ENCODE measurements at places on chromosomes 3 and 15.
A peak's percentile ranks its signal among the peaks of the same experiment; 100 is the strongest.

- no peak for DNase-seq
Measured at GRCh38 chr3:135784557-135784956, 181.0 kb upstream of the PPP2R3A start.

- DNase-seq = no peak
Measured at GRCh38 chr3:149600634-149601033, 57.2 kb downstream of the WWTR1 start.

GRCh38 chr3:71067977-71068654 is 515.4 kb downstream of the FOXP1 start:
- no peak for DNase-seq

GRCh38 chr15:31082771-31083369 is 18.7 kb downstream of the TRPM1 start:
- no peak for DNase-seq

DNA sequence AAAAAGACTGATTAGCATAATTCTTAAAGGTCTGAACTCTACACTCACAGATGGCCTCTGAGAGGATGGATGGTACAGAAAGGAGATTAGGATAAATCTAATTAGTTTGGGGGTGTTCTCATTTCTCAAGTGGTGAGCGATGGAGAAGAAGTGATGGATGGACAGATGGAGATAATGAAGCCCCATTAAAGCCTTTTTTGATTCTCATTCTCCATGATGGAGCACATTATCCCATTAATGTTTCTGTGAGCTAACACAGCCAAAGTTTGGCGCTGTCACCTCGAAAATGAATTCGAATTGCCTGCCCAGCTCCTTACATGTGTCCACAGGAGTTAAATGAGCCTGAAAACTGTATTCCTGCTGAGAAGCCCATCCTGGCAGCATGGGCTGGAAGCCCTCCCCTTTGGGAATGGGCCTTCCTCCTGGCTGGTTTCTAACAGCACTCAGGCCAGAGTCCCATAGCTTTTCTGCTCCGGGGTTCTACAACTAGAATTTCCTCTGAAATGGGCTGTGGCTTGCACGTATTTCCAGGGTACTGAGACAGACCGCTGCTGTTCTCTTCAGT is 726.0 kb upstream of the CFAP20DC start:
- no peak for DNase-seq

GRCh38 chr15:58419803-58420524 is 11.8 kb upstream of the LIPC start:
- no peak for DNase-seq

- no peak for DNase-seq
Measured at GRCh38 chr3:141511361-141511760, 24.5 kb downstream of the RASA2 start.

GRCh38 chr3:14799146-14799545 is 19.6 kb upstream of the FGD5 start:
- DNase-seq = no peak

GRCh38 chr3:116863822-116864589 is 154.4 kb downstream of the TUSC7 start:
- no peak for DNase-seq

DNA sequence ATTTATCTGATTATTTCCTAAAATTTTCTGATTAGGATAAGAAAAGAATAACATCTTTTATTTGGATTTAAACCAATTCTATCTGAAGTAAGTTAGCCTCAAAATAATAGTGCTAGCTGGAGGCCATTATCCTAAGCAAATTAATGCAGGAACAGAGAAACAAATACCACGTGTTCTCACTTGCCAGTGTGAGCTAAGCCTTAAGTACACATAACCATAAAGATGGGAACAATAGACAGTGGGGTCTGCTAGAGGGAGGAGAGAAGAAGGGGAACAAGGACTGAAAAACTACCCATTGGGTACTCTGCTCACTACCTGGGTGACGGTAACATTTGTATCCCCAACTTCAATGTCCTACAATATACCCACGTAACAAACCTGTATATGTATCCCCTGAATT is 31.3 kb upstream of the LYSMD4 start:
- no peak for DNase-seq

DNA sequence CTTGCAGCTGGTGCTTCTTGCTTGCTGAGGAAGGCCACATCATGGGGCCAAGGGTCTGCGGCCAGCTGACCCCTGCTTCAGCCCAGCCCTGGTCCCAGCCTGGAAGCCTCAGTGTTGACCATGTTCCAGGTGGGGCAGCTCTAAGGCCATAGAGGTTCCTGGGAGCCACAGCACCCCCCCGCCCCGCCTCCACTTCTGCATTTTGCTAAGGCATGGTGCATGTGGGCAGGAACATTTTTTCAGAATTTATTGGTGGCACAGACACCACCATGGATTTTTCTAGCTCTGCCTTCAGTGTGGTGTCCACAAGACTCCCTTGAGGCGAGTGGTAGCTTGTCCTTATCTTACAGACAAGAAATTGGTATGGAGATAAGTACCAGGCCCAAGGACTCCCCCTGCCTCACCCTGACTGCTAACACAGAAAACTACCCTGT is 1.9 kb upstream of the CHST14 start:
- DNase-seq = no peak

GRCh38 chr3:29301332-29302019 is 20.6 kb downstream of the RBMS3 start:
- DNase-seq = no peak

DNA sequence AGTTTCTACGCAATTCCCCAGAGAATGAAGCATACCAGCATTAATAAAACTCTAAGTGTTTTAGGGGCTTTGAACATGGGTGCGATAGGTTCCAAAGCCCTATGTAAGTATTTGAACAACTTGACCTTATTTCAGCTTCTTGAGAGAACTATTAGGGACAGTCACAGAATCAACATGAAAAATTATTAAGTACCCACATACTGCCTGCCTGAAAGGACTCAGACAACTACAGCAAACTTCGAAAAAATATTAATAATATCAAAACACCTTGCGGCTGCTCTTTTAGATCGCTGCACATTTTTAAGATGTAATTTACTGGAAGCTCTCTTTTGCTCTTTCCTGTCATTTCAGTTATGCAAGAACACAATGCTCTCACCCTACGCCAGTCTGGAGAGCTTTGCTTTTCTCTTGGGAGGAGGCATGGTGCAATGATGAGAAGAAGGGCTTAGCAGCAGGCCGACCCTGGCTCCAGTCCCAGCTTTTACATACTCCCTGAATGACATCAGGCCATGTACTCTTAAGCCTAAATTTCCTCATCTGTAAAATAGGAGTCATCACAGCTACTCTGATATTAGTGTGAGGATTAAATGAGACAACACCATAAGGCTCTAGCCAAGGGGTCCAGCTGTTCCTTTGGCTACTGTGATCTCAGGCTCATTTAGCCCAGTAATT is 640.7 kb downstream of the FHIT start:
- DNase-seq = no peak

DNA sequence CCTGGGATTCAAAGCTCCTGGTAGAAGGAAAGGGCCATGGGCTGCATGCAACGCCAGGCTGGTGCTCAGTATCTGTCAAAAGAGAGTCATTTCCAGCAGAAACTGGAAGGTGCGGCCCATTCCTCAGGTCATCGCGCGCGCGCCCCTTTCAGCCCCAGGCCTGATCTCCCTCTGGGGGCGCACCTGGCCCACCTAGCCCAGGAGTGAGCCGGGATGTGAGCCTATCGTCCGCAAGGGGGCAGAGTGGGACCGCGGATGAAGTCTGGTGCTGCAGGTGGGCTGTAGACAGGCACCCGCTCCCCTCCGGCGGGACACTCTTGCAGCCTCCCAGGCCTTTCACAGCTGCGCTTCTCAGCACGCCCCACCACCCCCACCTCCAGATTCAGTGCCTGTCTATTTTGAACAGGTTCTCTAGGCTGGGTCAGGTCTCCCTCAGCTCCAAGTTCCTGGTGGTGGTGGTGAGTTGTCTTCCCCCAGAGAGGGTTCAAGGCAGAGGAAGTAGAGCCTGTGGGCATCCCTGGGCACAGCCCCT is 5.8 kb upstream of the RPL29 start:
- DNase-seq = peak; percentile 94

GRCh38 chr3:72338082-72338941 is 509.9 kb downstream of the SHQ1 start:
- DNase-seq = no peak

GRCh38 chr3:127768346-127769008 is 53.8 kb downstream of the MGLL start:
- peak; percentile 75 for DNase-seq

DNA sequence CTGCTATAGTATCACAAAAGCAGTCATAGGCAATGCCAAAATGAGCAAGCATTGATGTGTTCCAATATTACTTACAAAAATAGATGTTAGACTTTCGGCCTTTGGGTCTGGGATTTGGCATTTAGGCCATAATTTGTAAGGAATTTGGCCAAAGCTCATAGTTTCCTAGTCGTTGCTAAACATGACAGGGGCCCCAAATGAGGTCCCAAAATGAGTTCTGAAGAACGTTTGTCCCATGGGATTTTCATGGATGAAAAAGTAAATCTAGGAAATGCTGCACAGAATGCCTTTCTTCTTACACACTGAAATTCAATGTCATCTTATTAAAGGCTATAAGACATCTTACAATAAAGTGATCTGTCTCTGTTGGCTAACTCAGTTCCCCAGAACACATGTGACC is 456.0 kb downstream of the CNTN4 start:
- no peak for DNase-seq

DNA sequence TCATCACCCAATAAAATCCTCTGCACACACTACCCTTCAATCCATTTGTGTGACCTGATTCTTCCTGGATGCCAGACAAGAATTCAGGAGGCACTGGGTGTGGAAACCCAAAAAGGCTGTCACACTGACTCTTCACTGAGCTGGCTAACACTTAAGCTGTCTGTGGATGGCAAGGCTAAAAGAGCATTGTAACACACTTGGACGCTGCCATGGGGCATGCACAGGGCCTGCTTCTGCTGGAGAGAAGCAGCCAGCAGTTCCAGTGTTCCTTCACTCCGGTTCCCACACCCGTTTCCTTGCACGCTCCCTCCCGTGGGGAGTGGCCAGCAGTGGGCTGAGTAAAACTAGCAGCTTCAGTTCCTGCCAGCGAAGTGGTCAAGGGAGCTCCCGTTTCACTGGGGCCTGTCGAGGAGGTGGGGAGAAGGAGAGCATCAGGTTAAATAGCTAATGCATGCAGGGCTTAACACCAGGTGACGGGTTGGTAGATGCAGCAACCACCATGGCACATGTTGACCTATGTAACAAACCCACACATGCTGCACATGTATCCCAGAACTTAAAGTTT is 737.1 kb downstream of the FHIT start:
- no peak for DNase-seq

DNA sequence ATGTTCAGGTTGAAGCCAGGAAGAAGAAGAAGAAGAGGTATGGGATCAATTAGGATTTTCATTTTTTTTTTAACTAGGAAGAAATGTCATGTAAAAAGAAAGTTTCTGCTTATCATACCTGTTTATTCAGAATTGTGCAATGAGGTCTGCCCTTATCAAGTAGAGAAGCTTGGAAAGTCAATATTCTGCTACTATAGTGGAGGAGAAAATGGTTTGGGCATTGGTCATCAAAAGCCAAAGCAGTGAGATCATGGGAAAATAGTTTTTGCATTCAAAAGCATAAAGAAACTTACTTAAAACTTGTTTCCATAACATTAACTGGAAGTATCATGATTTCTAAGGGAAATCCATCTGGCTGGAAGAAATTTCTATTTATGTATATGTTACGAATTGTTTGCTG is 1239.2 kb downstream of the NSUN3 start:
- peak; percentile 19 for DNase-seq

DNA sequence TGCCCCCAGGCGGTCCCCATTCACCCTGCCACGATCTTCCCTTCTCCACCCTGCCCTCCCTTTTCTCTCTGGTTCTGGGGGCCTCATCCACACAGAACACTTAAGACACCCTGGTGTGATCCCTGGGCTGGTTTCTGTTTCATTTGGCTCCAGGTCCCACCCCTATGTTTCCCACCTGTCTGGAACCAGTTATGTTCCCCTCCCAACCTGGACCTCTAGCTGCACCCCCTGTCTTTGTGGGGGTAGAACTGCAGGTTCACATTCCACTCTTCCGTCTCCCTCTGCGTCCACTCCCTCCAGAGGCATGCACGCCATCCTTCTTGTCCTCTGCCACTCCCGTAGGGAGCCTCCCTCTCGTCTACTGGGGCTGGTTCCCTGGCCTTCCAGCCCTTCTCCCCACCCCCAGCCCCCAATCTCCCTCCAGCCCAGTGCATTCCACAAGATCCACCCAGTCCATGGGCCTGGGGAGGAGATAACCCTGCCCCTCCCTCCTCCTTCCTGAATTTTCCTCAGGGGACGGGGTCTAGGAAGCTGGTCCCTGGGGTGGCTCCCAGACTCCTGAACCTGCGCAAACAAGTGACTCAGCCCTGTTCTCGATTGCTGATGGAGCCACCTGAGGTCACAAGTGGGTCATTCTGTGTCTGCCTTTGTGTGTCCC is 73.8 kb downstream of the ABTB1 start:
- DNase-seq = no peak

DNA sequence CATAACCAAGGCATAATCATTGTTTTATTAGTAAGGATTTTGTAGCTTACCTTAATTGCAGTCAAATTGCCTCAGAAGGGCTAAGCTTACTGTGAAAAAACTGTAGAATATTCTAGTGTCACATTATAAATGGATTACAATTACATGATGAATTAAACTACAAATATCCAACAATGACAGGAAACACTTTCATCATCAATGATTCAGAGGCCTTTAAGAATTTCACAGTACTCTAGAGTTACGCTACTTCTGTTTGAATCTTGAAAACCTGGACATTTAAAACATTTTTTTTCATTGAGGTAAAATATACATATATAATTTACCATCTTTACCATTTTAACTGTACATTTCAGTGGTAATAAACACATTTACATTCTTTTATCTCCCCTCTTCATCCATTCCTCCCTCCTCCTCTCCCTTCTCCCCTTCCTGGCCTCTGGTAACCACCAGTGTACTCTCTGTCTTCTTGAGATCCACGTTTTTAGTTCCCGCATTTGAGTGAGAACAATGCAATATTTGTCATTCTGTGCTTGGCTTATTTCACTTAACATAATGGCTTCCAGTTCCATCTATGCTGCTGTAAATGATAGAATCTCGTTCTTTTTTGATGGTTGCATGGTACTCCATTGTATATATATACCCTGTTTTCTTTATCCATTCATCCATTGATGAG is 54.7 kb downstream of the GJD2 start:
- no peak for DNase-seq

- DNase-seq = peak; percentile 22
Measured at GRCh38 chr15:55588815-55589115, 620 bp upstream of the PYGO1 start.

- no peak for DNase-seq
Measured at GRCh38 chr3:10442151-10442795, 63.1 kb downstream of the ATP2B2 start.

GRCh38 chr15:40242601-40243000 is 3.7 kb downstream of the PAK6 start:
- no peak for DNase-seq

All from HTR-8/SVneo (cell line).